Thoracic aorta endothelial cell (primary cell): ENCODE measurements at places on chromosomes 6 and 20. TPM values are rescaled to one million over a fixed set of nuclear protein-coding genes. Genes with fewer than 3 reads are reported as not detected.

KHDC1L gene
- total RNA-seq: not detected in 2 replicates

EBF4 gene
- 0.53 and 1.0 TPM in 2 replicates for total RNA-seq

BPIFA2 gene
- not detected in 2 replicates for total RNA-seq

ENPP1 gene
- total RNA-seq: 5.2 and 8.1 TPM in 2 replicates

PLA2G7 gene
- total RNA-seq: 0.50 TPM in 1 of 2 replicates, not detected in the other

ARG1 gene
- total RNA-seq: not detected in 2 replicates

ATP6V1G2 gene
- 0.50 and 0.53 TPM in 2 replicates for total RNA-seq

HFE gene
- 2.9 and 5.4 TPM in 2 replicates for total RNA-seq

HRH3 gene
- not detected in 2 replicates for total RNA-seq

SRSF12 gene
- under 0.01 and 0.36 TPM in 2 replicates for total RNA-seq

PSMB9 gene
- 7.0 and 9.1 TPM in 2 replicates for total RNA-seq

TSHZ2 gene
- not detected in 2 replicates for total RNA-seq

C20orf141 gene
- not detected in 2 replicates for total RNA-seq

CAPN11 gene
- total RNA-seq: 1.6 and 3.5 TPM in 2 replicates

GTSF1L gene
- not detected in 2 replicates for total RNA-seq

TCP11 gene
- 0.07 TPM in 1 of 2 replicates, not detected in the other for total RNA-seq

PHF20 gene
- total RNA-seq: 40.3 and 42.3 TPM in 2 replicates

MUCL3 gene
- total RNA-seq: not detected in 2 replicates

SLC17A9 gene
- total RNA-seq: 12.5 and 19.2 TPM in 2 replicates

TREM2 gene
- total RNA-seq: not detected in 2 replicates

CLDN20 gene
- not detected in 2 replicates for total RNA-seq

ZSCAN12 gene
- 4.9 and 5.7 TPM in 2 replicates for total RNA-seq

PRDM13 gene
- total RNA-seq: not detected in 2 replicates

KIF3B gene
- total RNA-seq: 31.5 and 31.9 TPM in 2 replicates

CTAGE9 gene
- not detected in 2 replicates for total RNA-seq

MYT1 gene
- not detected in 2 replicates for total RNA-seq

ERVFRD-1 gene
- total RNA-seq: not detected in 2 replicates

PROKR2 gene
- total RNA-seq: not detected in 2 replicates

WFDC12 gene
- not detected in 2 replicates for total RNA-seq

TRIM10 gene
- not detected in 2 replicates for total RNA-seq

ZSCAN26 gene
- total RNA-seq: 15.0 and 15.1 TPM in 2 replicates

PGM3 gene
- total RNA-seq: 66.8 and 81.0 TPM in 2 replicates

SLC22A1 gene
- not detected in 2 replicates for total RNA-seq

CMTR1 gene
- total RNA-seq: 35.8 and 40.6 TPM in 2 replicates

ARFRP1 gene
- total RNA-seq: 24.3 and 25.3 TPM in 2 replicates

IPCEF1 gene
- 0.29 TPM in 1 of 2 replicates, not detected in the other for total RNA-seq

SPINT3 gene
- not detected in 2 replicates for total RNA-seq

TSPO2 gene
- total RNA-seq: not detected in 2 replicates

CLIC5 gene
- under 0.01 and 0.07 TPM in 2 replicates for total RNA-seq

CRNKL1 gene
- total RNA-seq: 34.2 and 35.9 TPM in 2 replicates

PTK7 gene
- total RNA-seq: 2.7 and 2.8 TPM in 2 replicates

LGSN gene
- under 0.01 TPM in 1 of 2 replicates, not detected in the other for total RNA-seq
